ENCODE measurements at places on chromosomes 7 and 10.

GRCh38 chr10:33489501-33490176, 155.2 kb upstream of the NRP1 start:
- no peak for DNase-seq

DNA sequence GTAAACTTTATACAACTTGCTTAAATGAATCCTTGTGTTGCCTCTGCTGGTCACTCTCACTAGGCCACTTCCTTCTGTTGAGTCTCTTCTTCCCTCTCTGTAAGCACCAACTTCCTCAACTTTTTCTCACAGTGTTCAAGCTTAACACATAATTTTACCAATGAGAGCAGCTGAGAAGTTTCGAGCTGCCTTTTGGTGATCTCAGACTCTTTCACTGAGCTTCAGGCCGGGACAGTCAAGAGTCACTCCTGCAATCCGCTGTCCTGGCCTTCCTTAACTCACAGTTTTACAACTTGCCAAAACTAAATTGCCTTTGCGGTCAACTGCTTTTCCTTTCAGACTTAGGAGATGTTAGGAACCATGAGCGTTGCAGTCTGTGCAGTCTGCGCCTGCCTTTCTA, 47.4 kb downstream of the PRPF18 start:
- no peak for DNase-seq

DNA sequence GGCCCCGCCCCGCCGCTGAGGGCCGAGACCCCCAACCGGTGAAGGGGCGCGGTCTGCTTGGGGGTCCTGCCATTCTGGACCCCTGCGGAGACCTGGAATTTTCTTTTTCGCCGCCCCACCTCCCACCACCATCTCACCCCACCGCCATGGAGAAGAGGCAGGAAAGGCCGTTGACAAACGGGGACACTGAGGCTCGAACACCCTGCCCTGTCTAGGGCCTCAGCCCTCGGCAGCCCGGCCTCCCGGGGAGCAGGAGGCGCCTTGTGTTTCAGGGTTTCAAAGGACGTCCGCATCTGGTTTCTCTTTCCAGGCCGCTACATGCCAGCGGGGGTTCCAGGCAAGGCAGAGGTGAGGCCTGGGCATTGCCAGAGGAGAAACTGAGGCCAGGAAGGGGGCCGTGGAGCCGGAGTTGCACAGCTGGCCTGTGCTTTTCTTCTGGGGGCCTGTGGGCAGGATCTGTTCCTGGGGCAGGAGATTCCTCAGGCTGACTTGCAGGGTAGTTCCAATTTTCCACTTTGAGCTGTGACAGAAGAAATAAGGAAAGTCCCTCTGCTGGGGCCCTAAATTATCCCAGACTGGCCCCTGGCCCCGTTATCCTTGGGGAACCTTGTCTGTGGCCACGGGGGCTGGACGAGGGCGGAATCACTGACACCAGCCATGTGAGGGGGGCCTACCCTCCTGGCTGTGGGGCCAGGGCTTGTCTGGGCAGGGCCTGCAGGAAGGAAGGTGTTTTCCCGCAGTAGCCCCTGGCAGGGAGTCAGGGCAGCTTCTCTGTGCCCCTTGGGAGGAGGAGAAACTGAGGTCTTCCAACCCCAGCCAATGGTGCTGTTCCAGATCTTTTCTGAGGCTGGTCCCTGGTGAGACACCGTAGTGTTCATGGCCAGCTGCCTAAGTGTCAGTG, 900 bp upstream of the MICALL2 start:
- no peak for DNase-seq

DNA sequence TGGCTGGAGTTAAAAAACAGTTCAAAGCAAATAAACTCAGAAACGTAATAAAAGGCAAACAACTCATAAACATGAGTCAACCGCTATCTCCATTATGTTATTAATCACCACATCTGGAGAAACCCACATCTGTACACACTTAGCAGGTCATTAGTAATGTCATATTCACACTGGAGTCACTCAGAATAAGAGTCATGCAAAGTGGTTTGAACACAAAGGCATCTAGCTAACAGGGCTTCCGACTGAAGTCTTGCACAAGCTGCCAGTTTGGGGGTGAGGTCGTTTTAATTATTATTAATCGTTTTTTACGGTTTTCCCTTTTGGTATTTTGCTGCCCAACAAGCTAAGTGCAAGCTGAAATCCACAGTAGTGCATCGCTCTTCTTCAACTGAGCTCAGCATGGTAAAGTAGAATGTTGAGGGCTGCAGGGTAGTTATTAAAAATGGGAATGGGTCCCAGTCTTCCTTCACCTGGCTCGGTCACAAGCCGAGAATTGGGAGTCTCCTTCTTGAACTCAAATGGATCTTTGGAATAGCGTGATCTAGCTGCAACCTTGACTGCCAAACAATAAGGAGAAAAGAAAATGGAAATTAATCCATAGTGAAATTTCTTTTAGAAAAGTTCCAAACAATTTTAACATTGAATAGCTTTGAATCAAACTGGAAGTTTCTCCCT, 663.5 kb downstream of the KCNMA1 start:
- DNase-seq = no peak

GRCh38 chr7:152145853-152146466, 120.5 kb downstream of the GALNT11 start:
- peak; percentile 17 for DNase-seq

DNA sequence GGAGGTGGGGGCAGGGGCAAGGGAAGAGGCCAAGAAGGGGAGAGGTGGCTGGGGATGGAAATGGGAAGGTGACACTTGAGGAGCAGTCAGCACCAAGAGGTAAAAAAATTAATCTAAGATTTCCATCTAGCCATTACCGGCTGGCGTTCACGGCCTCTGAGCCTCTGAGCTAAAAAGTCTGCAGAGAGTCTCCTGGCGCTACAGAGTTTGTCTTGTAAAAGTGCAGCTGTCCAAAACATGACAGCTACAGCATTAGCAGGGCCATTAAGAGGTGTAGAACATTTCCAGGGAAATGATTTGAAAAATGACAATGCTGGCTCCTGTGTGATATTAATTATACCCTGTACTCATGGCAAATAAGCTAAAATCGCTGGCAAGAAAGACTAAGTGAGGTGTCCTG, 167.6 kb downstream of the LRMDA start:
- DNase-seq = no peak

- DNase-seq = no peak
These were observed 1004.9 kb downstream of the KCNMA1 start for GRCh38 chr10:76632767-76633051.

- DNase-seq = no peak
These were observed 346.0 kb downstream of the PHF14 start for GRCh38 chr7:11319491-11320274.

DNA sequence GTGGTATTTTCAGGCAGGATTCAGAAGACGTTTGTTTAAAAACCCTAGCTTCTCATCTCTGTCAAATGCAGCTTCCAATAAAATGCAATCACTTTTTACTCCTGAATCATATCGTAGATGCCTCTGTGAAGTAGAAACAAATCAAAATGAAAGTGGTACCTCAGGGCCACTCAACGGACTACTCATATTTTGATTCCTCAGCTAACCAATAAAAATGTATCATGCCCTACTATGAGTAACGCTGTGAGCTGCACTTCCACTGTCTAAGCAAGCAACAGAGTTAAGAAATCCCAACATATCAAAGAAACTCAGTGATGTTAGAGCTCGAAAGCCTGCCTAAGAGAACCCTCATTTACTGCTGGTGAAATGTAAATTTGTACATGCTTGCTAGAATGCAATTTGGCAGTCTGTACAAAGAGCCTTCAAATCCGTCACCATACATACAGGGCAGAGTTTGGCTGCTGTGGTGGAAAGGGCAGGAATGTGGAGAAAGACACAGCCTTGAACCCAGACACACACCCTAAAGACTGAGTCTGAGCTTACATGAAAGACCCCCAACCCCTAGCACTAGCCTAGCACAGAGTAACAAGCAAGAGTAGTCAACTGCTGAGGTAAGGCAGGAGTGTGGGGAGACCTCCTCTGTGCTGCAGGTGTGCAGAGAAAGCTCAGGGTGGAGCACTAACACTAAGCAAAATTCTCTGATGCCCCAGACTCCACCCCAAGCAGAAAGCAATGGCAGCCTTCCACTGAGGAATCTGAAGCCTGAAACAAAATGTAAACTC, 151.5 kb downstream of the ANK3 start:
- no peak for DNase-seq

DNA sequence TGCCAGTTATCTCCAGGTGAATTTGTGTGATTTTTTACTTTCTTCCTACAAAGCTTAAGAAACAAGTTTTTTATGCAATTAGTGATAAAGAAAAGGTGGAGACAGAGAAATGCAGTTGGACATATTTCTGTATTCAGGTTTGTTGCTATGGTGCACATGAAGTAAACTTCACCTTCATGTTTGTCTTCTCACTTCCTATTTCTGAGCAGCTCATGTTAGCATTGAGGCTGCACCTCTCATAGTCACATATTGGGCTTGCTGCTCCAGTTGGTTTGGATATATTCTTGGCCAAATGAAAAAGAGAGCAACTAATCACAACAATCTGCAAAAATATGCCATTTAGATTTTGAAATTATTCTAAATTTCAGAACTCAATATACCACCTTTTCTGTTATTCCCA, 475.6 kb upstream of the ZWINT start:
- no peak for DNase-seq

DNA sequence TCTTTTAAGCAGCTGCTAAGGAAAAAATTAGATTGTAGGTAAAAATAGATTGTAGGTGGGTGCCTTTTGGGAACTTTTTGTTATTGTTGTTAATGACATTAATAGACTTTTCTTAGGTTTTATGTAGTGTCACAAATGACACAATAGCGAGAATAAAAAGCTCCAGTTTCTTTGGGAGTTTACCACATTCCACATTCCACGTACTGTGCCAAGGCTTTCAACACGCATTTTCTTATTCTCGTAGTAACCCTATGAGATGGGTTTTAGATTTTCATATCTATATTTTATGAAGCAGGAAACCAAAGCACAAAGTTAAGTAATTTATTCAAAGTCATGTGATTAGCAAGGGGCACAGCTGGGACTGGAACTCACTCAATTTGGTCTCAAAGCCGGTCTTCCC, 103.8 kb downstream of the XRCC2 start:
- no peak for DNase-seq

All from stimulated activated CD8-positive, alpha-beta memory T cell treated with anti-CD3 and anti-CD28 coated beads, Interleukin-4, amount 100 ng/mL, for 1 hour (primary cell).